Suprapubic skin (tissue), 4 donors: ENCODE measurements at places on chromosomes 11 and 22.

GRCh38 chr11:134569195-134569594 is 157.2 kb upstream of the B3GAT1 start:
- DNase-seq, result no peak

DNA sequence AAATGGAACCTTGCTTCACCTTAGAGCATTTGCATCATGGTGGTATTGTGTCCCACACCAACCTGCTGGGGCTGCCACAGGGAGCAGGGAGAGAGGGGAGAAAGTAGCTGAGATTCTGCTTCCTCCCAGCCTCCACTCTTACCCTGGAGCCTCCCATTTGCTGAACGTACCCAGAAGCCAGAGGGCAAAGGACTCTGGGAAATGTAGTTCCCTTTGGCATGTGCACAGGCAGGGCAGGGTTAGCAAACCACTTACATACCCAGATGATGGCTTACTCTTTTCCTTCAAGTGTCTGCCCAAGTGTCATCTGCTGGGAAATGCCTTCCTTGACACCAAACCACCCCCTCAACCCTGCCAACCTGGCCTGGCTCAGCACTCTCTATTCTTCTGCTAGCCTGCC is 16.9 kb downstream of the SMIM38 start:
- no peak for DNase-seq

GRCh38 chr11:35165423-35166368 is 26.7 kb downstream of the CD44 start:
- no peak for DNase-seq

DNA sequence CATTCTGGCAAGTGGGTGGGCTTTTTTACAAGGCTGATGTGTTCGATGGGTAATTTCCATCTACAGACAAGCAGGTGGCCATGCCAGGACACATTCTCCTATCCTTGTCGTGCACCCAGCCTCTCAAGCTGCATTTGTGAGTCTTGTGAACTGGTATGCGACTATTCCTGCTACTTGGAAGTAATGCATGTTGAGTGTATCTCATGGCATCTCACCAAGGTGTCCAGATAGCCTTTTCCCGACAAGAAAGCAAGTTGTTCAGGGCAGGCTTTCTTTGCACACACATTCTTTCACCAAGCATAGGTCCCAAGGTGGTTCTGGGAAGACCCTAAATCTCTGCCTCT is 18.8 kb upstream of the SYT13 start:
- DNase-seq, result no peak

- no peak for DNase-seq
Observed at GRCh38 chr22:45504373-45505341, 2.0 kb downstream of the FBLN1 start.

- no peak for DNase-seq
Observed at GRCh38 chr11:116466191-116466590, 306.6 kb downstream of the BUD13 start.

DNA sequence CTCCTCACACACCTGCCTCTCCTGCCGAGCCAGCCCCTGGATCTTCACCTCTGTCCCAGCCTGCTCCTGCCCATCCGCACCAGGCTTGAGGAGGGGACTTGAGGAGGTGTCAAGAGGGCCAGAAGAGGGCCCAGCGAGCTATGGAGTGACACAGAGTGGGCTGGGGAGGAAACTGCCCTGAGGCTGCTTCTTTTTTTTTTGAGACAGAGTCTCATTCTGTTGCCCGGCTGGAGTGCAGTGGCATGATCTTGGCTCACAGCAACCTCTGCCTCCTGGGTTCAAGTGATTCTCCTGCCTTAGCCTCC is 21.9 kb upstream of the CDON start:
- DNase-seq, result no peak

DNA sequence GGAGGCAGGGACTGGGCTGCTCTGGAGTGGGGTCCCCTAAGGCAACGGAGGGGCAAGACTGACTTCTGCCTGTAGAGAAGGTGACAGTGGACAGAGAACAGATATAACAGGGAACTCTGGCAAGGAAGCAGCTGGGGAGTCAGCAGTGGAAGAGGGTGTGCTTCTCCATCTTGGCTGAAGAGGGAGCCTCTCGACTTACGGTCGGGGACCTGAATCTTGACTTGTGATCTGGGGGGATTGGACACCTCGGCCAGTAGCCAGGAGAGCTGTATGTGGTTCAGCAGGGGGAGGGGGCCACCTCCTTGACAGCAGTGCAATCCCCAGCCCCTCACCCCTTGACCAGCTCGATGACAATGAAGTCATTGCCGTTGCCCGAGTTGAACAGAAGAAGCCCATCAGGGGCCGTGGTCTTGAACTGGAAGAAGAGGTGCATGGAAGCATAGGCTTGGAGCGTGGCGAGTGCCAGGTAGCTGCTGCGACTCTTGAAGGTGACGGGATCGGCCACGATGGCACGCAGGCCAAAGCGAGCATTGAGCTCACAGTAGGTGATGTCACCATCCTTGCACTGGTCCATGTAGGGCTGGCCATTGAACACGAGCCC is 60.0 kb downstream of the SLC22A12 start:
- no peak for DNase-seq

DNA sequence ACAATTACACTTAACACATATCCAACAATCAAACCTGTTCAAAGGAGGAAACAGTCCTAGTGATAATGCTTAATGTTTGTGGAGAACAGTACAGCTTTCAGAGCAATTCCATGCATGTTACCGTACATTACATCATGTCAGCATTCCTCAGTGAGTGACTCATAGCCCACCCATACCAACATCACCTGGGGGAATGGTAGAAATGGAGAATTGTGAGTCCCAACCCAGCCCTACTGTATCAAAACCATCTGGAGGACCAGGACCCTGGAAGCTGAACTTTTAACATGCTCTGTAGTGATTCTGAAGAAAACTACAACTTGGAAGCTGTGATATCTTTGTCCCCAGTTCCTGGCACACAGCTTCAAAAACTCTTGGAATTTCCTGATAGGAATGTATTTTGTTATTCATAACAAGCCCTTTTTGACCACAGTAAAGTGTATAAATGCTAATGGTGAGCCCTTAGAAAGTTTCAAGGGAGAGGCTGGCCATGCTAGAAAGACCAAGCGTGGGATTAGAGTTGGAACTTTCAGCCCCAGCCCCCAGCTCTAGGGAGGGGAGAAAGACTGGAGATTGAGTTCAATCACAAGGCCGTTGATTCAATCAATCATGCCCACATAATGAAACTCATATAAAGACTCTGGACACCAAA is 301.1 kb downstream of the BUD13 start:
- no peak for DNase-seq

DNA sequence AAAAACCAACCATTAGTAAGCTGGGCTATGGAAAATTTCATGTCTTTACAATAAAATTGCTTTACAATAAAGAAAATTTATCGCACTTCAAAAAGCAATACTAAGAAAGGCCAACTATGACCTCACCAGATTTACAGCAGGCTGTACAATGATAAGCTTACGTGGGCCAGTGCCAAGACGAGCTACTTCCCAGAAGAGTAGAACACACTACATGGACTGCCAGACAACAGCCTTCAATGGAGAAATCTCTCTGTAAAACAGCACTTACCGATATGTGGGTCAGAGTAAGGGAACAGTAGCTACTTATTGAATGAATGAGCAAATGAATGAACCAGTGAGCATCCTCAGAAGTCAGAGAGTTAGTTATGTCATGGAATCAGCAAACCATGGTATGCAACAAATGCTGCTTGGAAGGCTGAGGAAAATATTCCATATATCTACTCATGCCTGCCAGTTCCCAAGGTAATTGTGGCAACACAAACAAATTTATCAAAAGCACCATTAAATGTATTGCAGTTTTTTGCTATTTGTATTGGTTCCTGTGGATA is 74.4 kb downstream of the SLC36A4 start:
- DNase-seq, result no peak

GRCh38 chr11:57325735-57326048 is 940 bp upstream of the TNKS1BP1 start:
- DNase-seq, result peak; percentile 77
